WTC11 (cell line): ENCODE measurements at places on chromosomes 6 and 20.

DNA sequence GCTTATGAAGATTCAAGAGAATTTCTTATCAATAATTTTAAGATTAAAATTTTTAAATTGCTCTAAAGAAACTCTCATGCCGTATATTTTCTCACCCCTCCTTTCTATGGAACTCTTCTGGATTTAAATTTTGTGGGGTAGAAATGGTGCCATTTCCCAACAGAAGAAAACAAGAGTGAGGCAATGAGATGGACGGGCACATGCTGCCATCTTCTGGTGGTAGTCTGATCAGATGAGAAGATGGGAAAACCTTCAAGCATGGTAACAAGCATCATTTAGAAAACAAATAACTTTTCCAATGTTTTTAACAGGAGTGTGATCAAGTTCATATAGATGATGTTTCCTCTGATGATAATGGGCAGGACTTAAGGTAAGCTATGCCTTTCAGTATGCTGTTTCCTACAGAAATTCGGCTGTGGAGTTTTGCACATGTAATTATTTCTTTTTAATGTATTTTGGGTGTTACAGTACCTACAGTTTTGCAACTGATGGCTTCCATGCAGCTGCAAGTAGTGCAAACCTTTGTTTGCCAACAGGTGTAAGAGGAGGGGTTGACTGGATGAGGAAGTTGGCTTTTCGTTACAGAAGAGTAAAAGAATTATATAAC, 271.4 kb downstream of the EYA4 start:
- DNase-seq, result peak; percentile 58

- DNase-seq, result no peak
Measured at GRCh38 chr6:47147836-47148344, 105.8 kb upstream of the ADGRF1 start.

GRCh38 chr20:39568109-39568508, 606.0 kb downstream of the DHX35 start:
- no peak for DNase-seq

DNA sequence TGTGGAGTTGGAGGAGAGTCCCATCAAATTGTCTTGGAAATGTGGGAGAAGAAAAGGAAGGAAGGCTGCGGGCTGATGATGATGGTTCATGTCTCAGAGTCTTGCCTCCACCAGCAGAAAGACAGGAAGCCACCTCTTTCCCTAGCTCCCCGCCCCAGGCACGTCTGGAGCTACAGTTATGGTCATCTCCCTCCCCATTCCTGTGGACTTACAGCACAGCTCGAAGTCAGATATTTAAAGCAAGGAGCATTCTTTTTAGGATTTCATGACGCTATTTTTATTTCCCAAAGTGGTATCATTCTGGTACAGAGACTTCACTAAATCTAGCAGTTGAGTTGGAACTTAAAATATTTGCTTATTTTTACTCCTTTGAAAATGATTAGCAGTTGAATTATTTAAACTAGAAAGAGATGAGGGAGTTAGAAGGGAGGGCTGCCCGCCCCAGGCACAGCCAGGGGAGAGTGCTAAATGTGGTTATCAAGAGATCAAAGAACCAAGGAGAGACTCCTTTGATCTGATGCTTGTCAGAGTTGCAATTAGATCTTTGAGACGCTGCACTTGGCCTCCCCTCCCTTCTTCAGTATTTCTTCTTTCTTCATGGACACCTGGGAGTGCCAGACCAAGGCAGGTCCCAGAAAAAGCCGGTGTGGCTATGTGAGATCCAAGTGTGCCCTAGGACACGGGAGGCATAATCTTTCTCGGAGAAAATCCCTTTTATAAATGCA, 199.9 kb upstream of the SOX4 start:
- no peak for DNase-seq

- DNase-seq, result no peak
Measured at GRCh38 chr6:158311193-158311592, 1.1 kb upstream of the TULP4 start.

- no peak for DNase-seq
Measured at GRCh38 chr6:18883851-18884250, 496.7 kb downstream of the RNF144B start.

GRCh38 chr6:148407372-148407771, 64.7 kb downstream of the SASH1 start:
- DNase-seq, result no peak

GRCh38 chr6:42968126-42968701, 7.7 kb downstream of the GNMT start:
- DNase-seq, result no peak

- no peak for DNase-seq
Measured at GRCh38 chr6:155001482-155001881, 6.4 kb downstream of the TIAM2 start.

GRCh38 chr6:145070791-145071190, 664.5 kb downstream of the EPM2A start:
- no peak for DNase-seq

DNA sequence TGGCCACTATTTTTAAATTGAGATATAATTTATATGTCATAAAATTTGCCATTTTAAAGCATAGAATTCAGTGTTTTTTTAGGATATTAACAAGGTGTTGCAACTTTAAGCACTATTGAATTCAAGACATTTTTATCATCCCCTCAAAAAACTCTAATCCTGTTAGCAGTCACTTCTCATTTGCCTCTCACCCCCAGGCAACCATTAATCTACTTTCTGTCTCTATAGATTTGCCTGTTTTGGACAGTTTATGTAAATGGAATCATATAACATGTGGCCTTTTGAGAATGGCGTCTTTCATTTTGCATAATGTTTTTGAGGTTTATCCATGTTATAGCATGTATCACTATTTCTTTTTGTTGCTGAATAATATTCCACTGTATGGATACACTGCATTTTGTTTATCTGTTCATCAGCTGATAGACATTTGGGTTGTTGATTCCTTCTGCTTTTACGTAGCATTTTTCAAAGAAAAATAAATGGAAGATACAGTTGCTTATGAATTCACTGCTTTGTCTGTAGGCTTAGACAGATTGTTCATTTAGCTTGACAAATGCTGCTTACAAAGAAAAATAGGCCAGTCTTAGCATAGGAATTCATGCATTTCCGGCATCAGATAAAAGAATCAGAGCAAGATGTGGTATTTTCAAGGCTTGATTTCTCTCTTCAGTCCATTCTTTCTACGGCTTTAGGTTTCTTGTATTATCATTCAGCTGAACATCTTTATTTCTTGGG, 52.9 kb downstream of the STK4 start:
- no peak for DNase-seq

DNA sequence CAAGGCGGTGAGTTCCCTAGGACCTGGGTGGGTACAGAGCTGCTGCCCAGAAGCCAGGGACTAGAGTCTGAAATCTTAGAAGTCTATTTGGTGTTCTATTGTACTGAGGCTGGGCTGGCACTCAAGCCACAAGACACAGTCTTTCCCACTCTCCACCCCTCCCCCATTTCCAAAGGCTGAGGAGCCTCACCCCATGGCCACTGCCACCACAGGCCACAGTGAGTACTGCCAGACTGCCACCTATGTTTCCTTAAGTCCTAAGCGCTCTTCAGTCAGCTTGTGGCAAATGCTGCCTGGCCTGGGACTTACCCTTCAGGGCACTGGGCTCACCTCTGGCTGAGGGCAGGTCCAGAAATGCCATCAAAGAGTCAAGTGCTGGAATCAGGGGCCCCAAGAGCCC, 469.3 kb downstream of the HAO1 start:
- peak; percentile 43 for DNase-seq

GRCh38 chr20:1827974-1828785, 67.0 kb upstream of the SIRPA start:
- DNase-seq, result no peak

DNA sequence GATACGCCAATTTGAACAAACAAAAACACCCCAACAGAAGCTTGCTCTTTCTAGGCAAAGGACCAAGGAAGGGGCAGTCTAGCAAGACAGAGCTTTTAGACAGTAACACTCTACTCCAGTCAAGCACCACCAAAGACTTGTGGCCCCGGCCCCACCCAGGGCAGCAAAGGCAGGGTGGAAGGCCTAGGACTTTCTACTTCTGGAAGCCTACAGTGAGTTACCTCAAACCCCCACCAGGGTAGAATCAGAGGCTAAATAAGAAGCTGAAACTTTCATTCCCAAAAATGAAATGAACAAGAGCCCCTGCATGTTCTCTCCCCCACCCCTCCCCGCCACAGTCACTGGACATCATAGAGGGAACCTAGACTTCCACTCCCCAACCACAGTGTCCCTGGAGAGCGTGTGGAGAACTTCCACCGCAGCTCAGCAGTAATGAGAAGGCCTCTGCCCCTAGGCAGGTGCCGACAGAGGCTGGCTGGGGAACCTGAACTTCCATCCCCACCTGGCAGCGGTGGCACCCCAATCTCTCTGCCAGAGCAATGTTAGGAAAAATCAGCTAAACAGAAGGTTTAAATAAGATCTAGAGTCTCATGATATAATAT, 40.0 kb downstream of the KATNA1 start:
- no peak for DNase-seq

DNA sequence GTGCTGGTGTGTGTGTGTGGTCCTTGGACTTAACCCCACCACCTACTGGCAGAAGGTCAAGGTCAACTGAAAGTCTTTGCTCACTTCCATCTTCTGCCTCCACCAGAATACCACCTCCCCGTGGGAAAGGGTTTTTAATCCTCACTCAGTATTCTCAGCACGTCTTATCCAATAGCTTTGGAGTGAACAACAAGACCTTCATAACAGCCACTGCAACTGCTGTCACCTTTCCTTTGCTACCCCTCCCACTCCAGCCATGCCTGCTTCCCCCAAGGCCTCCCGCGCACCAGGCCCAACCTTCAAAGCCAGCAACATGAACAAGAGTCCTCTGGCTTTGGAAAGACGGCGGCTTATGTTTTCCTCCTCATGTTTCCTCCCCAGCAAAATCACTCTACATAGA, 787 bp upstream of the BTN2A2 start:
- DNase-seq, result no peak

GRCh38 chr6:43817192-43817591, 47.2 kb downstream of the VEGFA start:
- DNase-seq, result peak; percentile 65

DNA sequence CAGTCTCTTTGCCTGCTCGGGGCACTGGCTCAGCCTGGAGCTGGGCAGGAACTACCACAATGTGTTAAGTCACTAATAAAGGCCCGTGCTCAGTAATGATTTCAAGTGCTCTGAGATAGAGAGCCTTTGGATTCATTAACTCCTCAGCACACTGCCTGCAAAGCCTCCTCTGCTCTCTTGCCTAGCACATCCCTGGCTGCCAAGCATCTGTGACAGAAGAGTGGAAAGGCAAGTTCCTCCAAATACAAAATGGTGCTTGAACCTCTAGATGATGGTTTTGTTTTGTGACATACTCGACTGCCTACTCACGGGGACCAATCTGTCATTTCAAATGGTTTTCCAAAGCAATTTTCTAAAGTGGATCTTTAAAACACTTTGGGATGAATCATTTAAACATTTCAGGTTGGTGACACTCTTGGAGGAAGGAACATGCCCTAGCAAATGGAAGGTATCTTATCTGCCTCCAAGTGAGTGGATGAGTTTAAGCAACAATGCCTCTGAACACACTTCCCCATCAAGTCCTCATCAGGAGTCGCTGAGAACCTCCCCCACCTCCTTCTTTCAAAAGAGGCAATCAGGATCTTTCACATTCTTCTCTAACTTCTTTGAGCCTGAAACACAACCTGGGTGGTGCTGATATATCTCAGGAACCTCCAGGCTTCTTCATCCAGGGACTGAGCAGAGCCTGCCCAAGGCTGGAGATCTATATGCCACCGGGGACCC, 35.8 kb downstream of the METTL24 start:
- no peak for DNase-seq

GRCh38 chr20:37846573-37846972, 56.4 kb upstream of the VSTM2L start:
- DNase-seq, result peak; percentile 28

DNA sequence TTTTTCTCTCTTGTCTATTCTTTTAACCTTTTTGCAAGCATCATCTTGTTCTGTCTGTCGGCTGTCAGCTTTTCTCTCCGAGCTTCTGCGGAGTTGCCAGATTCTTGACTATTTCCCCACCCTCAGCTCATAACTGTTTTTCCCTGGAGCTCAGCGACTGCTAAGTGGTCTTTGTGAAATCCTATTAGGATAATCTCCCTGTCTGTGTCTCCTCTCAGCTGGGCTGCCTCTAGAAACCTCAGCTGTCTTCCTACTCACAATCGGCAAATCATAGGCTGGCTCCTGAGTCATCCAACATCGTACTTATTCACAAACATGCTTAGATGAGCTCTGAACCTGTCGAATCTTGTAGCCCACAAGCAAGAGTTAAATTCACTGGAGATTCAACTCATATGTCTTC, 332.3 kb downstream of the PTPRT start:
- no peak for DNase-seq

- DNase-seq, result no peak
Measured at GRCh38 chr6:2798586-2799134, 33.5 kb downstream of the WRNIP1 start.

GRCh38 chr6:40472353-40472752, 114.8 kb downstream of the LRFN2 start:
- DNase-seq, result no peak

DNA sequence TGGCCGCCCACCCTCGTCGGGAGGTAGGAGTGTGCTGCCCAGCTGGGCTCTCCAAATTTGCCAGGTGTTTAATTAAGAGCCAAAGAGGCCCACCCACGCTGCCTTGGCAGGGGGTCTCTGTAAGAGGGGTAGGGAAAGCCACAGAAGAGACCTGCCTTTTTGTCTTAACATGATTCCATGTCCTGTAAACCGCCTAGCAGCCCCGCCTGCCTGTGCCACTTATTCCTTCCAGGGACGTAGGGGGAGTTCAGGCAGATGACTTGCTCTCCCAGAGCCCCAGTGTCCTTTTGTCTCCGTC, 2.1 kb downstream of the FAM210B start:
- DNase-seq, result peak; percentile 14

DNA sequence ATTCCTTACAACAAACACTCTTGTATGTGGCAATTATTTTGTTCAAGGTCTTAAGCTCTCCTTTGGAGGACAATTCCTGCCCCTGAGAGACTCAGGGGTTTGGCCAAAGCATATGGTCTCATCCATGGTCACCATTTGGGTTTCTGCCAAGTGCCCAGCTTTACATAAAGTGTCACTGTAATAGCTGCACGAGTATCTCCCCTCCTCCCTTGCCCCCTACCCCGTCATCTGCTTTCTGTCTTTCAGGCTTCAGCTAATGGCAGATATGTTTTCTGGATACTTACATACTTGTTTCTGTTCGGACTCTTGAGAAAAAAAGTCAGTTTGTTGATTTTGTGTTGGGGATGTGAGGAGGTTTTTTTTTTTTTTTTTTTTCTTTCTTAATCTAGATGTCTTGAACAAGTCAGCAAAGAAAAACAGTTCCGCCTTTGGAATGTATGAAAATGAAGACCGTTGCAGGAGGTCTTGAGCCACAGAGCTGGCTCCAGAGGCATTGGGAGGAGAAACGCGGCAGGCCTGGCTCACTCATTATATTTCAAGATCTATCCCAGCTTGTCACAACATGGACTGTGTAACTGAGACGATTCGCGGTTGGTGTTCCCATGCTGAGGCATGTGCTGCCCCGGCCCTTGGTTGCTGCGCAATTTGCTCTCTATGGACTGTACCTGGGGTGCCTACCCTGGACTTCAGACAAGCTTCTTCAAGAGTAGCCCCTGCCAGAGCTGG, 32.6 kb upstream of the STX16 start:
- no peak for DNase-seq
